AML-193 (cell line): ENCODE measurements at places on chromosomes 6 and 20.

DNA sequence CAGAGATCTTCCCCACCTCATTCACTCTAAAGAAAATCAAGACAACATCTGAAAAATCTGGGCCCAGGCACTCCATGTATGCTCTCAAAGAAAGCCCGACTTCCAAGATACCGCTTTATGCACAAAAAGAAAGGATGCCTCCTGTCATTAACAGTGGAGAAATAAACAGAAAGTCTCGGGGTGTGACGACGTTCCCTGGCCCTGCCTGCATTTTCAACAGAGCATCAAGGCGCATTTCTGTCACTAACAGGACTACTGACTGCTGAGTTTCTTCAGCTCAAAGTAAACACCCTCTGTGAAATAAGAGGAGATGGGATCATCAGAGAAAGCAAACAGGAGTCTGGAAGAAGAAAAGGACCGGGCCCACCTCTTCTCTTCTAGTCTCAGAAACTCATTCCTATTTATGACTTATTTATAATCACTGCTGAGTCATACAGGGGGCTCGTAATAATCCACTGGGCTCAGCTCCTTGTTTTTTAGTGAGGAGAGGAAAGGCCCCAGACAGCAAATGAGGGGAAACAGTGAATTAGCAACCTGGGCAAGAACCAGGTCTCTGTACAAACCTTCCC lies 99.7 kb downstream of the ZMYND8 start:
- DNase-seq, result no peak

DNA sequence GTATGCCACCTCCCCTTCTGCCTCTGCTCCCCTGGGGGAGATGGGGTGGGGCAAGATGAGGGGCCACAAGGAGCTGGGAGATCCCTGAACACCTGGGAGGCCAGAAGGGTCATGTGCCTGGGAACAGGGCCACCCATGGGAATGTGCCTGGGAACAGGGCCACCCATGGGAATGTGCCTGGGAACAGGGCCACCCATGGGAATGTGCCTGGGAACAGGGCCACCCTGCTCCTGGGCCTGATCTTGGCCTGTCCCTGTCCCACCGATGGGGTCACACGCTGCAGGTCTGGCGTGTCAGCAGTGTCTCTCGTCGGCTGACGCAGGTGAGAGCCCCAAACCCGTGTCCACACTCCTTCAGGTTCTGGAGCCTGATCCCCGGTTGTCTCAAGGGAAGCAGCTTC lies 4.4 kb downstream of the RGS19 start:
- DNase-seq, result no peak

GRCh38 chr6:148041546-148041945 lies 301.1 kb upstream of the SASH1 start:
- no peak for DNase-seq

GRCh38 chr6:157400676-157401075 lies 19.7 kb downstream of the ZDHHC14 start:
- DNase-seq, result no peak

GRCh38 chr20:52619101-52619500 lies 353.1 kb upstream of the TSHZ2 start:
- no peak for DNase-seq

GRCh38 chr20:60984666-60985065 lies 267.4 kb upstream of the CDH4 start:
- DNase-seq, result no peak

DNA sequence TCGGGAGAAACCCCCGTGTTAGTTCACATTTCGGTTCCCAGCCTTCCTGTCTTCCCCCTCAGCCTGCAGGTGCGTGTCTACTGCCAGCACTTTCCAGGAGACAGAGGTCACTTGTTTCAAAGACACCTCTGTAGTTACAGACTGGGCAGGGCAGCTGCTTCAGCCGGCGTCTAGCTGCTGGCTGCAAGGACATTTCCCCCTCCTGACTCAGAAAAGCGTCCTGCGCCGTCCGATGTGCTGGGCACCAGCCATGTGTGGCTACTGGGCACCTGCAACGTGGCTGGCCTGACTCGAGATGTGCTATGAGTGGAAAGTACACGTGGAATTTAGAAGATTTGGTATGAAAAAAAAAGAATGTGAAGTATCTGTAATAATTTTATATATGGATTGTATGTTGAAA lies 37.6 kb downstream of the RRBP1 start:
- no peak for DNase-seq

DNA sequence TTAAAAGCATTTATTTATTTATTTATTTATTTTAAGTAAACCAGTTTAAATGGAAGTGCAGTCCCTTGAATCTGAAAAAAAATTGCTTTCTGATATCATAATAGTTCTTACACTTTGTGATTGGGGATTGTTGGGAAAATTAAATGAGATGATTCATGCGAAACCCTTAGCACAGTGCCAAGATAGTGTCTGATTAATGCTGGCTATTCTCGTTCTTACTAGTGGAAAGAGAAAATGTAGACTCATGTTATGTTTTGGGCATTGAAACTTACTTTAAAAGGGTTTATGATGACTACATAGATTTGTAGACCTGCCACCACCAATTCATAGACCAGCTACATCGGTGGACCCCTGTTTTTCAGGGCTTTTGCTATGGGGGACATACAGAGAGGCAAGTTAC lies 229.2 kb upstream of the ZFP64 start:
- no peak for DNase-seq
